ENCODE measurements at places on chromosomes 12 and 14. TPM values are rescaled to one million over a fixed set of nuclear protein-coding genes. Genes with fewer than 3 reads are reported as not detected.
A peak's percentile ranks its signal among the peaks of the same experiment; 100 is the strongest.

DNA sequence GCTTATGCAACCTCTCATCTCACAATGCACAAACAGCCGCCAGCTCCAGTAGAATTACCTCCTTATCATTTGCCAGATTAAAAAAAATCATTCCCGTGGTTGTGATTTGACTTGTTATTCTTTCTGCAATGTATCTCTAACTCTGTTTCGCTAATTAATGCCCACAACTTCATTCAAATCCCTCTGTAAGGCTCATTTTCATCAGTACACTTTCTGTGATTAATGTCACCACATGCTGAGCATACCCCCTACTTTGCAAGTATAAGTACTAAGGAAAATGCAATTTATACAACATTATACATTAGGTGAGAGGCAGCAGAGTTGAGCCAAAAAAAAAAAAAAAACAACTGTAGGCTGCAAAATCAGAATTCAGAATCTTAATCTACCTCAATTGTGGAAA is 166.0 kb downstream of the FSCB start:
- no peak for DNase-seq

DNA sequence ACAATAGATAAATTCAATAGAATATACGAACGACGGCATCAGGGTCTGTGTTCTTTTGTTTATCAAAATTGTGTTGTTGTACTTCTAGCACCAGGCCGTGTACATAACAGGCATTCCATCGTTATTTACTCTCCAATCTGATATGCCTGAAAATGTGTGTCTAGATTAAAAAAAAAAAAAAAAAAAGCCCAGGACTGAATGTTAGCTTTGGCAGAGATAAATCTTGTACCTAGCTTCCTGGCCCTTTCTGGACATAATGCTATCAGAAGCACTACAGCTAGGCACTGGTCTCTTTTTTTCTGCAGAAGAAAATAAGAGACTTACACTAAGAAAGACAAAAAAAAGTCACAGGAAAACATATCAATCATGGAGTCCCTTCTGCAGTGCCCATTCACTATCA is 37.0 kb downstream of the CDKL1 start:
- DNase-seq, result no peak

GRCh38 chr12:25623816-25624215 is 70.7 kb upstream of the LMNTD1 start:
- no peak for DNase-seq

DNA sequence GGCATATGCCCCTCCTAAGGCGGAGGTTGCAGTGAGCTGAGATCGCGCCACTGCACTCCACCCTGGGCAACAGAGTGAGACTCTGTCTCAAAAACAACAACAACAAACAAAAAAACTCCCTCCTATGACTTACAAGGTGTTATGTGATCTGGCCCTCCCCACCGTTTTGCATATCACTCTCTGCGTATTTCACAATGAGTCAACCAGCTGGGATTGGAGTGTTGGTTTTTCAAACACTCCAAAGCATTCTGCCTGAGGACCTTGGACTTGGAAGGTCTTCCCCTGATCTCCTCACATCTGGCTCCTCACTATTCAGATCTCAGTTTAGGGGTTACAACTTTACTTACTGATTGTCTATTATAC is 14.0 kb downstream of the MANSC1 start:
- DNase-seq, result no peak

GRCh38 chr14:85595981-85596380 is 66.0 kb downstream of the FLRT2 start:
- no peak for DNase-seq

DNA sequence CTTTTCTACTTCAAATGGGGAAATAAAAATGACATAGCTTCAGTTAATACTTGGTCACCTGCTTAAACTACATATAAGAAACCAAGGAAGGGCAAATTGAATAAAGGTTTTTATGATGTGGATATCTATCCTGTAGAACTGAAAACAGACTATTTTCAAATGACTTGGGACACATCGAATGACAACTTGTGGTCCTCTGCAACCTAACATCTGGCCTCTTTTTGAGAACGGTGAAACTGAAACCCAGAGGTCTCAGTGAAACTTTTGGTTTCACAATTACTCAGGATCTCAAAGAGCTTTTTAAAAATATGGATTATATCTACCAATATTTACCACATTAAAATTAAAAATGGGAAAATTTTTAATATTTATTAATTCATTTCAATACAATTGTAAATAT is 65.2 kb downstream of the PPP2R5E start:
- DNase-seq, result no peak

GRCh38 chr14:47596232-47596631 is 79.2 kb downstream of the MDGA2 start:
- DNase-seq, result no peak

DNA sequence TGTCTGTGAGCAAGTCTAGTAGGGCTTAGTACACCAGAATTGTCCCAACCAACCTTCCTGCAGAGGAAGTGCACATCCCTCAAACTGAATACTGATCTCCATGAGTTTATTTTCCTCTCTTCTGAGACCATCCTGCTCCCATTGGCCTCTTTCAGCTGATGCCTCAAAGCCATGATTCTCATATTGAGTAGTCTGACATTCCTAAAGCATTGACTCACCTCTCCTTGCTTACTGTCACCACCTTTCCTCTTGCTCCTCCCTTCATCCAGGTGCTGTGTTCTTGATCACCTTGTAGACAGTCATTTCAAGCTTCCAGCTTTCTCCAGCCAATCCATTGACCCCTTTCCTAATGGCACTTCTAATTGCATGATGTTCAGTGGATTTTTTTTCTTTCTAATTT is 583.7 kb upstream of the USP15 start:
- DNase-seq, result no peak

- DNase-seq, result no peak
These were observed 1.2 kb upstream of the FKBP4 start for GRCh38 chr12:2793561-2793960.

GRCh38 chr14:74574706-74575105 is 37.3 kb downstream of the LTBP2 start:
- no peak for DNase-seq

DNA sequence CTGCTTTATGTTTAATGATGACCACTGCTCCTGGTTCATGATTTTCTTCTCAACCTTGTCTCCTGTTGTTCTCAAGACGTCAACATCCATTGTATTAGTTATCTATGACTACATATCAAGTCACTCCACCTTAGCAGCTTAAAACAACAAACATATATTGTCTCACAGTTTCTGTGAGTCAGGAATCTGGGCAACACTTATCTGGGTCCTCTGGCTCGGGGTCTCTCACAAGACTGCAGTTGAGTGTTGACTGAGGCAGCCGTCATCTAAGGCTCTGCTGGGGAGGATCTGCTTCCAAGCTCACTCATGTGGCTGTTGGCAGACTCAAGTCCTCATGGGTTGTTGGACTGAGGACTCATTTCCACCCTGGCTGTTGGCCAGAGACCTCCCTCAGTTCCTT is 27.3 kb upstream of the FRS2 start:
- DNase-seq, result no peak

- DNase-seq, result peak; percentile 55
These were observed 38.2 kb upstream of the STAB2 start for GRCh38 chr12:103548622-103549601.

DNA sequence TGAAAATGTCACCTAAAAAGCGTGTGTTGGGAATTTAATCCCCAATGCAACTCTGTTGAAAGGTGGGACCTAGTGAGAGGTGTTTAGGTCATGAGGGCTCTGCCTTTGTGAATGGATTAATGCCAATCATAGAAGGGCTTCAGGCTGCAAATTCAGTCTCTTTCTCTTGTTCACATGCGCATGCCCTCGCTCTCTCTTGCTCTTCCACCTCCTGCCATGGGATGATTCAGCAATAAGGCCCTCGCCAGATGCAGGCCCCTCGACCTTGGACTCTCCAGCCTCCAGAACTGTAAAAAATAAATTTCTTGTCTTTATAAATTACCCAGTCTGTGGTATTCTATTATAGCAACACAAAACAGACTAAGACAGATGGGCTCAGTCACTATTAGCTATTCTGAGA is 55.4 kb downstream of the PLXNC1 start:
- DNase-seq, result no peak

- no peak for DNase-seq
These were observed 186.6 kb upstream of the OR4E1 start for GRCh38 chr14:21860172-21860571.

DNA sequence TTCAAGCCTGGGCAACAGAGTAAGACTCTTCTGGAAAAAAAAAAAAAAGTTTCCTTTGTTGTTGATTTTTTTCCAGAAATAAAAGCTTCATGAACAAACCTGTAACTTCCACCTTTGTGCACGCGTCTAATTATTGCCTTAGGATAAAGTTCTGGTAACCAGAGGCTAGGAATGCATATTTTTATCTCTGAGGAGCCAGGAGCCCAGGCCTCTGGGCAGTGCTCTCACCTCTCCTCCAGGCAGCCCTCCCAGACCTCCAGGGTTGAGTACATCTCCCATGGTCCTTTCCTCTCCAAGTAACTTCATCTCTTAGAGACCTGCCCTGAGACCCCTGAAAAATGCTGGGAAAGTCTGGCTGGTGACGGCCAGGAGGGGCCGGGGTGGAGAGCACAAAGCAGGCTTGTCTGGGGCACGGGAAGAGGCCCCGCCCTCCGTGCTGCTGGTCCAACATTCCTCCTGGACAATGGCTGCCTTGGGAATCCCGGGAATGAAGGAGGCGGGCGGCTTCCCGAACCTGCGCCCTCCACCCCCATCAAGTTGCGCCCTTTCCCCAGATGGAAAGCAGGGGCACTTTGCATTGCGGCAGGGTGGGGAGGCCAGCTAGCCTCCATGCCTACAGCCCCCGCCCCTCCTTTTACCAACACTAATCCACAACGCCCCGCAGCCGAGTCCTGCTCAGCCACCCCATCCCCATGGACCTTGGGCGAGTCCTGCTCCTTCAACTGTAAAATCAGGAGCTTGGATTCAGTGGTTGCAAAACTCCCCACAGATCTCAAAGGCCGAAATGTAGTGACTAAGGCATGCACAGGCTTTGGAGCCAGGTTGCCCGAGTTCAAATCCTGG is 7.3 kb upstream of the FIGNL2 start:
- no peak for DNase-seq

DNA sequence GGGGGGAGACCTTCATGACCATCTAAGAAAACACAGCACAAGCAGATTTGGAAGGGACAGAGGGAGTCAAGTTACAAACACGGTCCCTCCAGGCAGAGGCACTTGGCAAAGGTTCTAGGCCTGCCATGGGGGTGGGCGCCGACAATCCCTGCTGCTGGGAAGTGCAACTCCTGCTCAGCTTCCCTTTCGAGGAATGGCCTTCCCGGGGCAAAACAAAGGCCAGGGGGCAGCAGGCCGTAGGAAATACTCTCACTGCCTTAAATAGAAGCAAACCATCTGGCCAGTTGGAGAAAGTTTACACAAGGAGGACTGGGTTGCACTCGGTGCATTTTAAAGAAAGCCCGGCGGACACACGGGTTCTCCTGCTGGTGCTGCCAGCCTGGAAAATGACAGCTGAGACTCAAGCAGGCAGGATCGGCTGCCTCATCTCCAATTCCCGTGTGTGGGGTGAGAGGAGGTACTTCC is 65.8 kb downstream of the ITPK1 start:
- no peak for DNase-seq

DNA sequence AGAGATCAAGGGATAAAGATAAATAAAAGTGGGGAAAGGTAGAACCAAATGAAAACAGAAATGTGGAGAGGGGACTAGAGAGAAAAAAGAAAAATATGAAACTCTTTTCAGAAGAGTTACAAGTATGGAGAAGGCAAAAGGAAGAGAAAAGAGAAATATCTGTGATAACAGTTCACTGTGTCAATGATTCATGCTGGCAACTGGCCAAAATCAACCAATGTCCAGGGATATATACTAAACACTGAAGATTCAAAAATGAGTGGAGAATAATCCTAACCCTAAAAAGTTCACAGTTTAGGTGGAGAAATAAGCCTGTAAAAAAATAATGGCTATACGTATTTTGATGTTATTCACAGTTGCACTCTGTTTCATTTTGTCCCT is 372.3 kb upstream of the KITLG start:
- DNase-seq, result no peak

DNA sequence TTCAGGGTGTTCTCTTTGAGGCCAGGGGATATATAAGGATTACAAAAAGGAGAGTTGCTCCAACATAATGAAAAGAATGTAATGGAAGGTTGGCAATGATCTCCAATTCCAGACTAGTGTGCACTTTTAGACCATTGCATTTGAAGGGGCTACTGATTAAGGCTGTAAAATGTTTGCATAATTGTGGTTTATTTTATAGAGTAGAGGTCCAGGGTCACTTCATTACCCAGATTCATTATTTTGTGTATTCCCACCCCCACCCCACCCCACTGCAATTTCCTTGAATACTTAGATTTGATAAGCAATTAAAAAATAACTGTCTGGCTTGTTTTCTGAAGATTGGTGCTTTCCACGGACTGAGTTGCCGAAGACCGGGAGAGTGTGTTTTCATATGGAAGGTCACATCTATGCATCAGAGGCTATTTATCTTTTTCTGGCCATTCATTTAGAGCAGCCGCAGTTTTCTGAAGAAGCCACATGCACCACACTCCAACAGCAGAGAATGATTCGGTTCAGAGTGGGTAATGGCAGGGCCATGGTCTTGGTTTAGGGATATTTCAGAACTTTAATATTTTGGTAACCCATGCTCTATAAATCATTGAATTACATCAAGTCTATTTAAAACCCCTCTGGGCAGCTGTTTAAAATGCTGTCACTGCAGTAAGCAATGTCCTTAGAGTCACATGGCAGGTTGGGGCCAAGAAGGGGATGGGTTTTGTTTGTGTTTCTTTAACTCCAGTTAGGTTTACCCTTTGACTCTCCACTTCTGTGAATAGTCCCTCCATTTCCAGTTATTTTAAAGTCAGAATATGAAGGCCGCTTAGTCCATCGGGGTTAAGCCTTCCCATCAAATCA is 94.6 kb downstream of the TMEM30B start:
- no peak for DNase-seq

DNA sequence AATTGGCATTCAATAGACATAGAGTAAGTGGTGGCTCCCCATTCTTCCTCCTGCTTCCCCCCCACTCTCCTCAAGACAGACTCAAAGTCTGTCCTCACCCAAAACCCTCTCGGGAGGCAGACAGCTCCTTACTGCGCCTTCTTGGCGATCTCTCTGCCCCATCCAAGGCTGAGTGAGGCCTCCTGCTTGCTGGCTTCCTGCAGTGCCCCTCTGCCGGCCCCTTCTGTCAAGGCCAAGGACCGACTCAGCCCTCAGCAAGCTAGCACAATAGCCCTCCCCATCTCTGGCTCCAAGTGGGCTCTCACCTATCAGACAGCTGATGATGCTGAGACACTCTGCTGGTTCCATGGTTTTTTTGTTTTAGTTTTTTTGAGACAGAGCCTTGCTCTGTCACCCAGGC is 62.5 kb upstream of the DLK1 start:
- DNase-seq, result no peak

GRCh38 chr14:33229269-33229929 is 290.7 kb downstream of the NPAS3 start:
- DNase-seq, result no peak

Gene FAM161B
- total RNA-seq, result 7.8 TPM

Gene TCL1B
- total RNA-seq, result 0.28 TPM

Gene PIP4P1
- 16.4 TPM for total RNA-seq

Gene TAS2R43
- total RNA-seq, result 19.5 TPM

Gene TCL1A
- not detected for total RNA-seq

Gene MYRFL
- 1.5 TPM for total RNA-seq

Gene LMO3
- total RNA-seq, result 130 TPM

Gene LRRIQ1
- 0.88 TPM for total RNA-seq

Gene MON2
- 222 TPM for total RNA-seq

Gene PDE3A
- total RNA-seq, result 7.7 TPM

Gene DMAC2L
- total RNA-seq, result 13.1 TPM

Gene IFI27
- total RNA-seq, result 5.6 TPM

Gene KRT3
- not detected for total RNA-seq
